ENCODE measurements at places on chromosomes 3 and 15.

DNA sequence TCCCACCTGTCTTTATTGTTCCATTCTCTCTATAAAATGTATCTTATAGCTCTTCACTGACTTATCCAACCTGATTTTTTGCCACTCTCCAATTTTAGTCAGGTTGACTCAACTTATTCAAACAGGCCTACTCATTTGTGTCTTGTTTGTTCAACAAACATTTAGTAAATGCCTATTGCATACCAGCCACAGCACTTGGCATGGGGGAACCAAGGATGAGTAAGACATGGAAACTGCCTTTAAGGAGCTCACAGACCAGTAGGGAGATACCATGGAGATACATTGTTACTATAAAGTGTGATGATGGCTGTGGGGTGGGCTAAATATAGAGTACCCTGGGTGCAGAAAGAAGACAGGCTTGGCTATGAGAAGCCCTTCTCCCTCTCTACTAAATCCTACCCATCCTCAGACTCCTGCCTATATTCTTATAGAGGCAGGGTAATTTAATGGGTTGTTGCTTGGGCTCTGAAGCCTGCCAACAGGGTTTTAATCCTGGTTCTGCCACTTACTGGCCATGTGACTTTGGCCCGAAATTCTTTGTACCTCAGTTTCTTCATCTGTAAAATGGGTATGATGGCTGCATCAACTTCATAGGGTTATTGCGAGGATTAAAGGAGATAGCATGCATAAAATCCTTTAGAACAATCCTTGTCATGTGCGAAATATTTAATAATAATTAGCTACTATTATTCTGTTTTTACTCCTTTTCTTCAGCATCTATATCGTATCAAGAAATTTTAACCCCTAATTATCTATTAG, 348.5 kb upstream of the UMPS start:
- DNase-seq, result no peak

GRCh38 chr15:85636351-85636750, 158.4 kb downstream of the KLHL25 start:
- no peak for DNase-seq

- no peak for DNase-seq
These were observed 73.4 kb downstream of the LRRC28 start for GRCh38 chr15:99324700-99325099.

GRCh38 chr3:113804661-113805060, 33.9 kb upstream of the GRAMD1C start:
- no peak for DNase-seq

DNA sequence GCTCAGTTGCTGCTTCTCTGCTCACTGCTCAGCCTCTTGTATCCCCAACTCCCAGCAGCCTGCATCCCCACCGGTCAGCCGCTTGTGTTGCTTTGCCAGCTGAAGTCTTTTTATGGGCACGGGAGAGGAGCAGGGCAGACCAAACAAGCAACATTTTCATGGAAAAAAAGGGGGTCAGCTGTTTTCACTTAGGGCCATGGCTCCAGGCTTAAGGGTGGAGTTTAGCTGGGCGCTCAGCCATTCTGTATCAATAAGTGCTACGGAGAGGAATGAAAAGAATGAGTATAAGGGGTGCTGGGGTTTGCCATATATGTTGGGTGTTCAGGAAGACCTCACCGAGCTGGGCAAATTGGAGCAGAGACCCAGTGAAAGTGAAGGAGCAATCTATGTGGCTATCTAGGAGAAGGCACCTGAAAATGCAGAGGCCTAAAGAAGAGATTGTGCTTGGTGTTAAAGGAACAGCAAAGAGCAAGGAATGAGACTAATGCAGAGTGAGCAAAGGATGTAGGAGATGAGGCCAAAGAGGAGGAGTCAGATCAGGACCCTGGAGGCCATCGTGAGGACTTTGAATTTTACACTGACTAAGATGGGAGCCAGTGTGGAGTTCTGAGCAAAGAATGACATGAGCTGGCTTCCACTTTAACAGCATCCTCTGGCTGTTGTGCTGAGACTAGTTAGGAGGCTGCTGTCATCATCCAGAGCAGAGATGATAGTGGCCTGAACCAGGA, 16.6 kb upstream of the IREB2 start:
- no peak for DNase-seq

Data from stimulated activated naive CD8-positive, alpha-beta T cell treated with anti-CD3 and anti-CD28 coated beads, Interleukin-15, Interleukin-2, amounts not matched to agents 100 U/mL and 50 U/mL, for 24 hours (primary cell).